ENCODE measurements at places on chromosomes 16 and 17.

DNA sequence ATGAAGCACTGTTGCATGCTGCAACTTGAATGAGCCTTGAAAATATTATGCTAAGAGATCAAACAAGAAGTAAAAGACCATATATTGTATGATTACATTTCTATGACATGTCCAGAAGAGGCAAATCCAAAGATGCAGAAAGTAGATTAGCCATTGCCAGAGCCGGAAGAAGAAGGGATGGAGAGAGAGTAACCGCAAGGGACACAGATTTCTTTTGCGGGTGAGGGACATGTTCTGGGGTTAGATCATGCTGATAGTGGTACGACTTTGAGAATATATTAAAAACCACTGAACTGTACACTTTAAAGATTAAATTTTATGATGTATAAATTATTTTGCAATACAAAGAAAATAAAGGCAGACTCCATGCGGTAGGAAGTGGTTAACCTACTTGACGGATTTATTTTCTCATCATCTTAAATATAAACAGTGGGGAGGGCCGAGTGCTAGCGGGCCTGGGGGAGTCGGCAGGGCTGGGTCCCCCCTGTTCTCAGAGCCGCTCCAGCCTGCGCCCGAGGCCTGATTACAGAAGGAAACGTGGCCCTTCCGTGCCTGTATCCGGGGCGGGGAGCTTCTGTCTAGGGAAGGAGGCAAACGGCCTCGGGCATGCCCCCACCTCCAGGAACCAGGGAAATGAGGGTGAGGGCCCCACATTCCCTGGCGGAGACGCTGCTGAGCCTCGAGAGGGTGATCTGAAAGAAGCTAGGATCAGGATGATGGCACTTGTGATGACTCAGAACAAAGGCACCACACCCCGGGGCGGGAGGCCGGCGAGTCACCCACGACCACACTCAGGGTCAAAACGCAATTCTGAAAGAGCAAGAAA is 48.0 kb downstream of the SHCBP1 start:
- no peak for DNase-seq

GRCh38 chr16:720447-720989 is 428 bp upstream of the ANTKMT start:
- peak; percentile 89 for DNase-seq

DNA sequence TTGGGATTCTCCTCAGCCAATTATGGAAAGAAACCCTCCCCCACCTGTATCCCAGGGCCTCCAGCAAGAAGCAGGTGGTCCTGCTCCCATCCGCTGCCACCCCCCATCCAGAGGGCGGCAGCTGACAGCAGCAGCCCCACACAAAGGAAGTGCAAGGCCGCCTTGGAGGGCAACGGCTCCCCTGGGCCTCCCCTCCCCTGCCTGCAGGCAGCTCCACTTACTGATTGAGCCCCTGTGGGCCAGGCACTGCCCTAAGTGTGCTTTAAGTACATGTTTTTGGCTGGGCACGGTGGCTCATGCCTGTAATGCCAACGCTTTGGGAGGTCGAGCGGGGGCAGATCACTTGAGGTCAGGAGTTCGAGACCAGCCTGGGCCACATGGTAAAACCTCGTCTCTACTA is 257.6 kb downstream of the PARN start:
- no peak for DNase-seq

DNA sequence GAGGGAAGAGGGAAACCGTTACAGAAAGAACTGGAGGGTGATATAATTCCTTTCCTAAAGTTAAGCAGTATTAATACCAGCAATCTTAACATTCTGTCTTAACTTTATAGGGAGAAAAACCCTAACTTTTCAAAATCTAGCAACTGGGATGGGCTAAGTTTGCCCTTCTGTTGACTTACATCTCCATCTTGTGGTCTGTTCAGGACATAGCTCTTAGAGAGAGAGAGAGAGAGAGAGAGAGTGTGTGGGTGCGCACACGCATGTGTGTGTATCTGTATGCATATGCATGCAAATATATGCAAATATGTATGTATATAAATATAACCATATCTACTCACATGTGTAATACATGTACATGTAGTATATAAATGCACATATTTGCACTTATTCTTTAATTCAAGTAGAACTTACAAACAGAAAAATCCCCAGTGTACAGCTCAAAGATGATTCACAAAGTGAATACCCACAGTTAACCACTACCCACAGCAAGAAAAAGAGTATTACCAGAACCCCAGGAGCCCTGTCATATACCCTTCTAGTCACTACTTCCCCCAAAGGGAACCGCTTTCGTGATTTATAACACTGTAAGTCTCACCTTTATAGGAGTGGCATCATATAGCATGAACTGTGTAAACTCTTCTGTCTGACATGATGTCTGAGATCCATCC is 46.5 kb downstream of the STX8 start:
- DNase-seq = peak; percentile 41

- no peak for DNase-seq
Measured at GRCh38 chr17:50471009-50471905, 2.6 kb upstream of the CHAD start.

GRCh38 chr16:23907457-23907902 is 71.7 kb downstream of the PRKCB start:
- no peak for DNase-seq

- DNase-seq = peak; percentile 50
Measured at GRCh38 chr17:75499313-75500022, 15.9 kb downstream of the CASKIN2 start.

DNA sequence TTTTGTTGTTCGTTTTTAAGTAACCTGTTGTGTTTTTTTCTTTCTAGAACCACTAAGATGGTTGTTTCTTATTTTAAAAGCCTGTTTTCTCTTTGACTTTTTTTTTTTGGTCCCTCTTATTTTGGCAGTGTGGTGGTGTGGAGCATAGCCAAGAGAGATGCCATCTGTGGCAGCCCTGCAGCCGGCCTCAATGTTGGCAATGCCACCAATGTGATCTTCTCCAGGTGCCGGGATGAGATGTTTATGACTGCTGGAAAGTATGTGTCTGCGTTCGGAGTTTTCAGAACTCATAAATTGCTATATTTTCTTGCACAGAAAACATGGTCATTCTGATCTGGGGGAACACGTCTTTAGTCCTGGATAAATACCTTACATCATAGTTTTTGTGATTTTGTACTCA is 17.6 kb downstream of the CFAP52 start:
- DNase-seq = no peak

DNA sequence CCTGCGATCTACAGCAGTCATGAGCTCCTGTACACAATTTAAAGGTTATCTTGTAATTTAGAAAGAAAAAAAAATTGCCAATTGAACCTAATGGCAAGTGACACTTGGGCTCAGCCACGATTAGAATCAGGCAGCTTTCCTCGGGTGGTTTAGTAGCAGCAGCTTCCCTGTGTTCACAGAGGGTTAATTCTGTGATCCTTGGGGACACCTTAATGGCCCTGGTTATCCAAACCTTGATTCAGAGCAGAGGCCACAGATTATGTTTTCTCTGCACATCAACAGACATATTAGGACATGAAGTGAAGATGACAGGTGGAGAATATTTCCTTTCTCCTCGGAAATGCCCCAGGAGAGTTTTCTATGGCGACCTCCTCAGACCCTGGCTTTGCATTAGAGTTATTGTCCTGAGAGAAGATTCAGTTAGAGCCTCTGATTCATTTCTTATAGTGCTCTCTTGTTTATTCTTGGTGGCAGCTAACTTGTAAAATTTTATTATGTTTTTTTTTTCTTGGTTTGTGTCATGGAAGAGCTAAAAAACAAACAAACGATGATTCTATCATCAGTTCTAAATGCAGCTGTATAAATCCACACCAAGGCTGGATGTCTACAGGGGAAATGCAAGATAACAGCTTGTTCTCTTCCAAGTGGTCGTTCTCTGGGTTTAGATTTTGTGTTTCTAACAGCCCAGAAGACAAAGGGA is 351.2 kb upstream of the DYNLRB2 start:
- DNase-seq = no peak

DNA sequence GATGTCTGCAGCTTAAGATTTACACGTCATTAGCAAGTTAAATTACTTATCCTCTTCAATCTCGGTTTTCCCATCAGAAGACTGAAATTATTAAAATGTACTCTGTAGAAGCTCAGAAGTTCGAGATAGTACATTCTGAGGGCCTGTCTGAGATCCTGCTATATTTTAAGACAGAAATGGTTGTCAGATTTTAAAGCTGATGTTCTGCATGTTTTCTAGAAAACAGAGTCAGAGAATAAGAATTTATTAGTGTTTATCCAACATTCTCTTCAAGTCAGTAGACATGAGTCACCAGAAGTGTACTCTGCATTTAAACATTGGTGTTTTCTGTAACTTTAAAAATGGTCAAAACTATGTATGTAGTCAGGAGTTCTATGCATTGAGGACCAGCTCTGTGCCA is 155.2 kb upstream of the MYOCD start:
- no peak for DNase-seq

DNA sequence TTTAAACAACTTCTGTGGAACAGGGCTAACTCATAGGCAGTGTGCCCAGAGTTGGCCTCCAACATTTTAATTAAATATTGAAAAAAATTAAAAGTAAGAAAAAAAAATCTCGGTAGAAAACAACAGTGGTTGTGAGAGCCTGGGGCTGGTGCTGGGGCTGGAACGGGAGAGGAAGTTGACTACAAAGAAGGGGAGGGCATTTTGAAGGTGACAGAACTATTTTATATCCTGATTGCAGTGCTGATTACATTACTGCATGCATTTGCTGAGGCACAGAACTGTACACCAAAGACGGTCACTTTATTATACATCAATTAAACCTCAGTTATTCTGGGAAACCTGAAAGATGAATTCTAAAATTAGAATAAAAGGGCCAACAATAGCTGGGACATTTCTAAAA is 142.5 kb downstream of the PARN start:
- peak; percentile 20 for DNase-seq

- DNase-seq = no peak
Measured at GRCh38 chr16:50193594-50193993, 40.5 kb downstream of the TENT4B start.

- DNase-seq = no peak
Measured at GRCh38 chr17:38449364-38449763, 21.1 kb downstream of the ARHGAP23 start.

- no peak for DNase-seq
Measured at GRCh38 chr17:27579897-27580321, 51.1 kb upstream of the LGALS9 start.

DNA sequence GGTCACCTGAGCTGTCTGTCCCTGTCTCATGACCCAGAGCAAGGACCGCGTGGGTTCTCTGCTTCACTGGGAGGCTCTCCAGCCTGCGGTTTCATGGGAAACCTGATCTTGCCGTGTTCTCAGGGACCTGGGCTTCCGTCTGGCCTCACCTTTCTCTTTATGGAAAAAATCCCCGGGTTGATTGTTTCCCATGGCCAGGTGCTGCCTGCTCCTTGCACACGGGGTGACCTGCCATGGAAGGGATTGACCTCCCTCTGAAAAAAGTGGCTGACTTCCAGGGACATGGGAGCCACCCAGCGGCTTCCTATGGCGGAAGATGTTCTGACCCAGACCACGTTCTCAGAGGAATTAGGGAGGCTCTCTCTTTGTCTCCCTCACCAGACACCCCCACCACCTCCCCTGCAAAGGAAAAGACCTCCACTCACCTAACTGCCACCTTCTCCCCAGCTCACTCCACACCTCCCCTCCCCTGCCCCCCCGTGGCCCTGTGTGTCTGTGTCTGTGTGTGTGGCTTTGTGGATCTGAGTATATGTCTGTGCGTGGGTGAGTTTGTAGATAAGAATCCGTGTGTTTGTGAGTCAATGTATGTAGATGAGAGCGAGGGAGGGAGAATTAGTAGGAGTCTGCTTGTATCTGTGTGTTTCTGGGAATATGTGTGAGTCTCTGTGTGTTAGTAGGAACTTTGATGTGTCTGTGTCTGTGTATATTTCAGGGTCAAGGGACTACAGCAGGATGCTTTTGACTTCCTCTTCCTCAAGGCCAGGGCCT is 154.6 kb downstream of the NTN1 start:
- DNase-seq = no peak

- DNase-seq = no peak
Measured at GRCh38 chr16:58582133-58582532, 47.5 kb downstream of the CNOT1 start.

GRCh38 chr16:86634292-86634691 is 55.9 kb downstream of the FOXL1 start:
- no peak for DNase-seq

- DNase-seq = no peak
Measured at GRCh38 chr16:81876273-81876900, 97.3 kb downstream of the PLCG2 start.

DNA sequence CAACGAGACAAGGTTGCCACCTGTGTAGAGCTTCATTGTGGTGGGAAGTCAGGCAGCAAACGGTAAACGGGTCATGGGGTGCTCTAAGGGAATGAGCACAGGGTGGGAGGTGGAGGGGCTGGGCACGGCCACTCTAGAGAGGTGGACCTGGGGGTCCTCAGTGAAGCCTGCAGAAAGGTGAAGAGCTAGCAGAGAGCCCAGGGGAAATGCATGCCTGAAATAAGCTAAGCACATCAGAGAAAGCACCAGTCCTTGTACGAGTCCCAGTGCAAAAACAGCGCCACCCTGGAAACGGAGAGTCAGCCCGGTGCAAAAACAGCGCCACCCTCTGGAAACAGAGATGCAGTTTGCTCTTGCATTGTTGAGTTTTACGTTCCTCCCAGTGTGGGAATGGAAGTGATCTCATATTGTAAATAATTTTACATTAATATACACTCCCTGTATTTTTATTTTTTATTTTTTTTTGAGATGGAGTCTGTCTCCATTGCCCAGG is 65.0 kb downstream of the TBC1D16 start:
- DNase-seq = peak; percentile 33

DNA sequence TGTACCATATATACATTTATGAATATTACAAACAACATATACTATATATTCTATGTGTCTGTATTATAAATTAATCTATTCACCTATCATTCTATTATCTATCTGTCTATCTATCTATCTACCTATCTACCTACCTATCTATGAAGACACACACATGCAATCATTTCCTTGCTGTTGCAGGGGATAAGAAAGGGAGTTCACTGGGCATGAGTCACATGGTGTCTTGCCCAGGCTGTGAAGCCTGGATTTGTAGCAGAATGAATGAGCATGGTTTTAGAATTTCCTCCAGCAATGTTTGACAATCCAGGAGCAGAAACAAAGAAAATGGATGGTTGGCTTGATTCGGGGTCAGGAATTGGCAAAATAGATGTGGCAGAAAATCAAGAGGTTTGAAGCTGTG is 23.2 kb upstream of the FAM20A start:
- no peak for DNase-seq

DNA sequence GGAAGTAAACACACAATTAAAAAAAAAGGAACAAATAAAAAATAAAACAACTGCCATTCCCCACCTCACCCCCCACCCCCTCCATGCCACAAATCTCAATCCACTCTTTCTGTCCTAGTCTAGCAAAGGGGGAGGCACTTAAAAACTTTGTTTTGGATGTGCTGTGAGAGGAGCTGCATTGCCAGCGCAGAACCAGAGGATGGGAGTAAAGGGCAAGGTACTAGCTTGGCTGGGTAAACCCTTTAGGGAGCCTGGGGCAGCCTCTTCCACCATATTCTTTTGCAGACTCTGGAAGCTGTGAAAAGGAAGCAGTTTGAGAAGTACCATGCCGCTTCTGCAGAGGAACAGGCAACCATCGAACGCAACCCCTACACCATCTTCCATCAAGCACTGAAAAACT is 1.4 kb downstream of the MRPS7 start:
- no peak for DNase-seq

- DNase-seq = no peak
Measured at GRCh38 chr16:31453255-31454204, 5.8 kb upstream of the ARMC5 start.

GRCh38 chr17:42159796-42160530 is 5.2 kb upstream of the RAB5C start:
- no peak for DNase-seq
